Prostate gland (tissue), 2 donors: ENCODE measurements at places on chromosomes 12 and 14. TPM values are rescaled to one million over a fixed set of nuclear protein-coding genes. Genes with fewer than 3 reads are reported as not detected.

DNA sequence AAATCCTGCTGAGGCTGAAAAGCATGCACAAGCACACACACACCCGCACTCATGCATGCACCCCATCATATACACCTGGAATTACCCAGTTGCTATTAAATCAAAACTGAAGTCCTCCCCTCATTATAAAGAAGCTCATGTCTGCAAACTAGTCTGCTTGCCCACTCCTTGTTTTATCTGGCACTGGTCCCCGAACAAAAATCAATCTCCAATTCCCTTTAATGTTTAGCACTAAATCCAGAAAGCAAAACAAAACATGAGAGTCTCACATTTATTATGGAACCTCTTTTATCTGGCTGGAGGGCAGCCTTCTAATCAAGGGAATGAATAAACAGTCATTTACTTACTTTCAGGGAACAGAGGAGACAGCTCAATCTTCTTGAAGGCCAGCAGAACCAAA is 1093.4 kb upstream of the FLRT2 start:
- no peak for DNase-seq

DNA sequence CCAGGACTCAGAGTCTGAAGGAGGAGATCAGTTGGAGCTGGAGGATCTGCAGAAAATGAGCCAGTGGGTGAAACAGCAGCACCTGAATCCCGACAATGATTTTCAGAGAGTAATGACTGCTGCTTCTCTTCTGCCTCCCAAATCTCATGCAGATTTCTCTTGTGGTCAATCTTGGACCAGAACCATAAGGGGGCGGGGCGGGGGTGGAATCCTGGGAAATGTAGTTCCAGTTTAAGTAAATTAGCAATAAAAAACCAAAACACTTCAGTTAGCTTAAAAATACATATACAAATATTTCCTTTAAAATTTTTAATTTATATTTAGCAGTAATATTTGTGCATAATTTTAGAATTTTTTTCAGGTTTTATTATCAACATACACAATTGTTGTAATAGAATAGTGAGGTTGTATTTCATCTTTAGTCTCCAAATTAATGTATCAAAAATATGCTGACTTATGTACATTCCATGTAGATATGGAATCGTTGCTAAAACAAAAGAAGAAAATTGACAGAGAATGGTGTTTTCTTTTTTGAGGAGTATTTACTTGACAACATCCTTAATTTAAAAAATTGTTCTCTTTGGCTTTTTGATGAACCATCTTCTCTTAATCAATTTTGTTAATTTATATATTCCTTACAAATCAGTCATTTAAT is 223.5 kb upstream of the SYT10 start:
- no peak for DNase-seq

DNA sequence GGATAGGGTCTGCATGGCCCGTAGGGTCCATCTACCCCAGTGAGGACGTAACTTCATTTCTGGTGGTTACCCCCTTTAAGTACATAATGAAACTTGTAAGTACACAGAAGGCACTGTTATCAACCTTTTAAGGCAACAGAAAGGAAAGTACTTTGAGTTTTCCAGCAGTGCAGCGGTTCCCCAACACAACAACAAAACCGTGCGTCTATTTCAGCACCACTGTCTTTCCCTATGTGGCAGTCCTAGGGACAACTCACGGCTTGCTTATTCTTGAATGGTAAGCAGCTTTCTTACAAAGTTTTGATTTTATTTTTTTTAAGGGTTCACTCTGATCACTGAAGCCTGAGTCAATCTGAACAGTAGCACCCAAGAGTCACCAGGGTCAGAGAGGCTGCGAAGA is 46.3 kb downstream of the FOXN3 start:
- DNase-seq, result no peak

- no peak for DNase-seq
Measured at GRCh38 chr14:79585845-79586244, 625.5 kb downstream of the DIO2 start.

DNA sequence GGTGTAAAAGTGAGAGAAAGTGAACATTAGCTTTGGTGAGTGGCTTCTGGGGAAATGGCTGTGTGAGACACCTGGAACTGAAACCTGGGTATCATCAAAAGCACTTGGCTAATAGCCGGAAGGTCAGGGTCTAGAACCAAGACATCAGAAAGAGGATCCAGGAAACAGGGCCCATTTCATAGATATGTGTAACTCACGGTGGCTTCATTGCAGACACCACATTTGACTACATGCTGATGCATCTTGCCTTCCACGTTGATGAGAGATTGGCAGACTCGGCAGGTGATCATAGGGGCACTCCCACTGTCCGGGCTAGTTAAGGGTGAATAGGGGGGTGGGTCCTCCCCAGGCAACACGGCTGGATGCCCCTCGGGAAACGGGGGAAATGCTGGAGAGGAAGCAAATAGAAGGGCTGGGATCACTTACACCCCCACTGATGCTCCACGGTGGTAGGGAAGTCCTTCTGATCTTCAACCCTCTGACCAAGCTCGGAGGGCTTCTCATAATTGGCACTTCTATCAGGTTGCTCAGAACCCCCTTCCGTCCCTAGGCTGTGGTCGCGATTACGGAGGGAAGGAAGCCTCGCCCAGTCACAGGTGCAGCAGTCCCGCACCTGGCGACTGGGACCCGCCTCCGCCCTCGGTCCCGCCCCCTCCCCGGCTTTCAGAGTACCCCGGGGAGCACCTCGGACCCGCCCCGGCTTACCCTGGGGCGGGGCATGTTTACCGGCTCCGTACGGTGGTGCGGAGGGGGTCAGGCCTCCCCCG is 593 bp downstream of the PIP4P1 start:
- peak; percentile 32 for DNase-seq

- no peak for DNase-seq
Measured at GRCh38 chr12:102021540-102022246, 40.1 kb downstream of the WASHC3 start.

DNA sequence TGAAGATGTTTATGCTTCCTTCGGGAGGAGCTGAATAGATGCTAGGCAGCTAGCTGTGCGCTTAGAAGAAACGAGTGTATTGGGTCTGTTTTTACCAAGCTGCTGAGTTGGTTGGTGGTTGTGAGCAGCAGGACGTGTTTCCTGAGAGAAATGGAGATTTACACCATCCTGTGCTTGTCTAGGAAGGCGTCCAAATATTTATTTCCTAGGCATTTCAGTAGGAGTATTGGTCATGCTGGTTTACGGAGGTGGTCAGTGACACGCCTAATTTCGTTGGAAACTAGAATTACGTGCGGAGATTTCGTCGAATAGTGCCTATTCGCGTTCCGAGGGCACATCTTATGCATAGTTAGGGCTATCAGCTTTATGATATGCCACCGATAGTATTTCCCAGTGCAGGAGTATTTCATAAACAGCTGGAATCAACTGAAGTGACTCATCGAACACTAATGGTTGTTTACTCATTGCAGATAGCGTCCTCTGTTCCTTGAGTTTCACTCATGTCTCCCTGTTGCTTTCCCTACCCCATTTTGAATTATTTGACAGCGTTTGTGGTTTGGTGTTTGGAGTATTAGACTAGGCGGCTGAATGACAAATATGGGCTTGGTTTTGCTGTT is 780 bp downstream of the TBC1D15 start:
- no peak for DNase-seq

DNA sequence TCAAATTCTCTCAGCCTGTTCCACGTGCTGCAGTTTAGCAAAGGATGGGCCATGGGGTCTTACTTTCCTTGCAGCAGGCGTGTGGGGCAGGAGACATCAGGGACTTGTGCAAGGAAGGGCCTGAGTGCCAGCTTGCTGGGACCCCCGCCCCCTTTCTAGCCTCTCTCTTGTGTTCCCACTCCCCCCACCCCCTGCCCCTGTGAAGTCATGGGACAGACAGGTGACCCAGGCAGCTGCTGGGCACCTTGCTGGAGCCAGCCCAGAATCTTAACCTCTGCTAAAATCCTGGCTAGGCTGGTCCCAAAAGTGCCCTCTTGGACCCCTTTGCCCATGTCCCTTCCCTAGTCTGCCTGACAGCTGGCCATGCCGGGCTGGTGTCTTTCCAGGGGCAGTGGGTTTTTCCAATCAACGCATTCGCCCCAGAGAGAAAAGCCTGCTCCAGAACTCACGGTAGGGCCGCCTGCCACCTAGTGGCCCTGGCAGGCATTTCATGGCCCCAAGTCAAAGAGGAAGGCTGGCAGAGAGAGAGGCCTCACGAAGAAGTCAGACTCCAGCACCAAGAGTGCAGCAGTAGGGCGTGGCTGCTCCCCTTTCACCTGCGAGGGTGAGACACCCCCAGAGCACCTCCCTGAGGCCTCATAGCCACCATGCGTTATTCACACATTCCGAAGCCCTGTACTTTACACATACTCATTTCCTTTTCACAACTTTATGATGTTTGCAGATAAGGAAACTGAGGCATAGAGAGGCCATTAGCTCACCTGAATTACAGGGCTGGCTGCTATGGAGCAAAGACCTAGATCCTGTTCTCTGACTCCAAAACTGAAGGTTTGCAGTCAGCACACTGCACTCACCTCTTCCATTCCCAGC is 67.4 kb downstream of the LGMN start:
- peak; percentile 68 for DNase-seq

DNA sequence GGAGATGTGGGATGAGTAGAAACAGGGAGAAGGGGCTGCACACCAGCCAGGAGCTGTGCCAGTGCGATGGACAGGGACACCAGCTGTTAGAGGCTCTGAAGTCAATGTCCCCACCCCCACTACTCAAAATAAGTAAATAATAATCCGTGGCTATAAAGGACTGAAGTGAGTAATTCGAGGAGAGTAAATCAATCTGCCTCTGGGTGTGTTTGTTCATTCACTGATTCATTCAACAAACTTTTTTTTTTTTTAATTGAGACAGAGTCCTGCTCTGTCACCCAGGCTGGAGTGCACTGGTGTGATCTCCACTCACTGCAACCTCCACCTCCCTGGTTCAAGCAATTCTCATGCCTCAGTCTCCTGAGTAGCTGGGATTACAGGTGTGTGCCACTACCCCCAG is 363.6 kb downstream of the TMEM132D start:
- no peak for DNase-seq

PUS7L gene
- total RNA-seq, result 12.7 TPM

ARMH4 gene
- 2.4 TPM for total RNA-seq

DHRS4L2 gene
- total RNA-seq, result 13.1 TPM

E2F7 gene
- total RNA-seq, result 0.36 TPM
